Adrenal gland (tissue), 19 donors: ENCODE measurements at places on chromosomes 6 and 20.

DNA sequence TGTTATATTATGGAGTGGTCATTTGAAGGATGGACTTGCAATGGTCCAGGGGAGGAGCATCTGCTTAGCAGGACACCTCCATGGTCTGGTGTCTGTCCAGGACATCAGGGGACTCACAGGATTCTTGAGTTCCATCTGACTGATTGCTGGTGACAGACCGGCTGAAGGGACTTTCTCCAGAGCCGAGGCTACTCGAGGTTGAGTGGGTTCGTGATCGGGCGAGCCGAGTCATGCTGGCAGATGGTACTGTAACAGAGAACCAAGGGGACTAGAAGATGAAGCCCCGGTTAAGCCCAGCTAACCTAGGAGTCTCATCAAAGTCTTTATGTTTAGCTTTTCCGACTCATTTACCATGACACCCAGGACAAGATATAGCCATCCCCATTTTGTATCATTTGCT lies 7.5 kb upstream of the SLA2 start:
- no peak for DNase-seq

- DNase-seq: no peak
Observed at GRCh38 chr20:62198931-62199330, 16.1 kb downstream of the MTG2 start.

GRCh38 chr20:35117196-35117595 lies 24.6 kb upstream of the TRPC4AP start:
- DNase-seq: peak; percentile 4

DNA sequence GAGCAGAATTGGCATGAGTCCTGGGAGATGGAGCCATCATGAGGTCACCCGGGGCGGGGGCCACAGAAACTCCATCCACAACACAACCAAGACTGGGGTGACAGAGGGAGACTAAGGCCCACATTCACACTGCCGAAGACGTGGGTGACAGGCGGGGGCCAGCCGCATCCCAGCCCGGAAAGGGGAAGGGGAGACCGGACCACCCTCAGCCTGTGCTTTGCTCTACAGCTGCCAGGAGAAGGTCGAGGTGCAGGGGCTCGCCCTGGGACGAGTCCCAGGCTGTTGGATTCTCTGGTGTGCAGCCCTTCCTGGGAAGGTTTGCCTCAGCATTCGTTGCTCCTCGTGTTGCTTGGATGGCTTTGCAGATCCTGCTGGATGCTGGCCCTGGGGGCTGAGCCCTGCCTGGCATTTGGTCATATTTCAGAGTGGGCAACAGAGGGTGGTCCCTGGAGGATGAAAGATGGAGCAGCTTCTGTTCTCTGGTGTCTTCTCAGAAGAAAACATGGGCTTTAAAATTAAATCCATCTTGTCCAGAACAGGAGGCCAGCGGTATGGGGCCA lies 328.9 kb downstream of the TAF4 start:
- DNase-seq: no peak

- DNase-seq: no peak
Observed at GRCh38 chr6:65229825-65230224, 477.2 kb downstream of the EYS start.

GRCh38 chr6:115838763-115839401 lies 221.8 kb downstream of the FRK start:
- peak; percentile 56 for DNase-seq

- DNase-seq: no peak
Observed at GRCh38 chr6:143356101-143356880, 94.2 kb downstream of the ADAT2 start.

DNA sequence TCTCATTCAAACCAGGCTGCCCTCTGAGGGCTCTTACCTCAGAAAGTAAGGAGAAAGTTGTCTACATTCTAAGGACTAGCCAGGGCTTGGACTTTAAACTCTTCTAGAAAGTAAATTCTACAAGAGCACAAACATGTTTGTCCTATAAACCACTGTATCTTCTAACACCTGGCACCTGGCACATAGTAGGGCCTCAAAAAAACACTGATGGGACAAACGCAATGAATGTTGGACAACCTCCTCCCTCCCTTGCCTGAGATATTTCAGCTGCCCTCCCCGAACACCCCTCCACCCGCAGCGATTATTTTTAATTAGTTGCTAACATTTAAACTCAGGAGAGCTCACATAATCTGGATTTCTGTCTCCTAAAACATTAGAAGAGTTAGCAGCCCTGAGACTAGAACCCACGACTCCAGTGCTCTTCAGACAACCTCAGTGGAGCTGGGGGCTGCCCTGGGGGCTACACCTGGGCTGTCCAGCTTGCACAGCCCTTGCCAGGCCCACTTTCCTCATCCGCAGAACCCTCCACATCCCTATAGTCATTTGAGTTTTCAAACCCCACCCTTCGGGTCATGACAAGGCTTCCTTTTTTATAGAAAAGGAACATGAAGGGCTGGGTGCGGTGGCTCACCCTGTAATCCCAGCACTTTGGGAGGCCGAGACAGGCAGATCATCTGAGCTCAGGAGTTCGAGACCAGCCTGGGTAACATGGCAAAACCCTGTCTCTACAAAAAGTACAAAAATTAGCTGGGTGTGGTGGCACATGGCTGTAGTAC lies 4.9 kb downstream of the HCK start:
- DNase-seq: no peak

DNA sequence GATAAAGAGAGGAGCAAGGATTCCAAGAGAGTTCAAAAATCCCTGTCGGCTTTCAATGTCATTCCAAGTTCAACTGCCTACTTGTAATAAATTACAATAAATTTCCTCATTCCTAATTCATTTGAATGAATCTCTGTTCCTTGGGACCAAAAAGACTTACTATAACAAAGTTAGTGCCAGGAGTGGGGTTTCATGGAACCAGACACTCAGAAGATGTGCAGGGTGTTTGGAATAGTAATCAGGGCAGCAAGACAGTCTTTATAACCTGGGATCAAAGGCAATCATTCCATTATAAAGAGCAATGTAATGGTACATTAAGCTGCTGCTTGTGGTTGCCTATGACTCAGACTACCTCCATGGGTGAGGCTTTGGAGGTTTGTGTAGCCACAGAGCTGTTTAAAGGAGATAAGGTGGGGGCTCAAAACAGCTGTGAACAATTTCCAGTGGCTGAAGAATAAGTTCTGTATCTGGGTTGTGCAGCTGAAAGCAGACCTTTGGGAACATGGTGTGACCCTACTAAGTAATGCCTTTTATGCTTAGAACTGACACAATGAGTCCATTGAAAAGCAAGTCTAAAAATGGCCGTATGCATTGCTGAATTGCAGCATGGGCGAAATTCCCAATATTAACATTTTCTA lies 159.9 kb downstream of the LINC00237 start:
- DNase-seq: no peak

DNA sequence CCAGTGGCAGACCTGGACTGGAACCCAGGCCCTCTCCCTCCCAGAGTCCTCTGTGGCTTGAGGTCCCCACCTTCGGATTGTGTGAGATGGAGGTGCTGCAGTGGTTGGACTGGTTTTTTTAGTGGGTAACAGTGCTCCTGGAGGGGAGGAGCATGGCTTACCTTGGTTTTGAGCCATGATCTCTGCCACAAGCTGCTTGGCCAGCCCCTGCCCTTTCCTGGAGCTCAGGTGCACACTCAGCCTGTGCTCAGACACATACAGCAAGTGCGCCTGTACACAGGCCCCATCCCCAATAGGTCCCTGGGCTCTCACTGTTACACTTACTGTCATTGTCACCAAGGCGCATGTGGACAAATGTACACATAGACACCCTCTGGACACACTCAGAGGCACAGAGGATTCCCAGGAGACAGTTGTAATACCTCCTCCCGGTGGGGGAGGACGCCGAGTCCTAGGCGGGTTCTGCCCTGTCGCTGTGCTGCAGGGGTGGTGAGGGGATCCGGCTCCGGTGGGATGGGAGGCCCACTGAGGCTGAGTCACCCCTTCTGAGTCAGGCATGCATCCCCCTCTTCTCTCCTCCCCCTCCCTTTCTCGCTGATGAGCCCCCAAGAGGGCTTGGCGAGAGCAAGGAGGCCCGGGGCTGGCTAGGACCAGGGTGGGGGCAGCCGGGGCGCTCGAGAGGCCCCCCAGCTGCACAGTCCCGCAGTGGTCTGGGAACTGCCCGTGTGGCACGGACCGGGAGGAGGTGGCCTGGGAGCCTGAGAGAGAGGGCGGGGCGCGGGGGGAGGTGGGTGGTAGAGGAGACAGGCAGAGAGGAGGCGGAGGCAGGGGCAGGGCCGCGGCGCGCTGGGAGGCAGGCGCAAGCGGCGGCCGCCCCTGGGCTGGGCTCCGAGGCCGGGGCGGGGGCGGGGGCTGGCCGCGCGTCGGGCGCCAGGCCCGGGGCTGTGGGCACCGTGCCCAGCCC lies 522 bp upstream of the EPB41L1 start:
- DNase-seq: peak; percentile 94
